AG04449 (cell line): ENCODE measurements at places on chromosomes 5 and 9.
A peak's percentile ranks its signal among the peaks of the same experiment; 100 is the strongest.

GRCh38 chr5:526456-527088 is 2.3 kb upstream of the SLC9A3 start:
- no peak for DNase-seq

DNA sequence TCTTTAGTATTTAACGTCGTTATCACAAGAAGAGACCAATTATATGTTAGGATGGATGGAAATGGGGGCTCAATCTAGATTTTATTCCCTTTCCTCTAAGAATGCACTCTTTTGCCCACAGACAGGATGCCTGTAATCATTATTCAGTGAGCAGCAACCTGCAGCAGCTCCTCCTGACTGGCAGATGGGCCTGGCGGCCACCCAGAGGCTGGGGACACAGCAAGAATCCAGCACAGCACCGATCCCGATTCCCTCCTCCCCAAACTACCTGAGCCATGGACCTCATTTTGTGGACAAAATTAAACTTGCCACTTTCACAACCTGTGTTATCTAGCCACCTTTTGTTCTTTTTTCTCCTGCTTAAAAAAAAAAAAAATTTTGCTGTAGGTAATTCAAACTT is 101.0 kb downstream of the USP20 start:
- DNase-seq = no peak

- no peak for DNase-seq
Measured at GRCh38 chr5:14665949-14666348, 1.4 kb downstream of the OTULIN start.

- no peak for DNase-seq
Measured at GRCh38 chr5:9858043-9858442, 227.9 kb upstream of the TAS2R1 start.

- no peak for DNase-seq
Measured at GRCh38 chr5:172999372-172999973, 15.9 kb downstream of the ATP6V0E1 start.

- DNase-seq = no peak
Measured at GRCh38 chr9:35842020-35842745, 13.2 kb downstream of the TMEM8B start.

DNA sequence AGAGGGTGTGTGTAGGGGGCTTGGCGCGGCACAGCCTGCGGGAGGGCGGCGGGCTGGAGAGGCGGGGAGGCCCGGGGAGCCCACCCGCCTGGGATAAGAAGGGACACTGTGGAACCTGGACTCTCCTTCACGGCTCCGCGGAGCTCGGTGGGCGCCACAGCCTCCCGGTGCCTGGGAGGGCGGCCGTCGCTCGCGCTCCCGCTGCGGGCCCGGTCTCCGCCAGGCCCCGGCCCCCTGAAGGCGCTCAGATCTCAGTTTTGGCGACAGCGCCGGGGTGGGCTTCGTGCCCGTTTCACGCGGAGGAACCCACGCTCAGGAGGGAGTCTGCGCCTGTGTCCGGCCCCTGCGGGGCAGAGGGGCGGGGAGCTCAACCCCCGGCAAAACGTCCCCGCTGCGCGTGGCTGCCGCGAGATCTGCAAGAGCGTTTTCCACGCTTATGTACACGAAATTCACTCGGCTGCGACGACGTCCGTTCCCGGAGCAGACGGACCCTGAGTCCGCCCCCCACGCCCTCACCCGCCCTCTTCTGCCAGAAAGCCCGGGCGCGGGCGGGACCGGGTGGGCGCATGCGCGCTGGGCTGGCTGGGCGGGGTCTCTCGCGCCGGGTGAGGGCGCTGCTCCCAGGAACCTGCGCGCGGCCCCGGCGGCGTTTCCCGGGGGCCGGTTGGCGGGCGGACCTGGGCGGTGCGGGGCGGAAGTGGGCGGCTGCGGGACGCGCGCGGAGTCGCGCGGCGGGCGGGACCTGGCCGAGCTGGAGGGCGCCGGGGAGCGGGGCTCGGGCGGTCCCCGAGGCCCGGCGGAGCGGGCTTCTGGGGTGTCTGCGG is at the start of gene NELFB:
Gene NELFB, plus strand, starts transcription at position 704 of the 824 bp plus-strand sequence.
- no peak for DNase-seq

- DNase-seq = no peak
Measured at GRCh38 chr9:37034305-37034937, 353 bp upstream of the PAX5 start.

GRCh38 chr5:158119961-158120723 is 261.2 kb upstream of the CLINT1 start:
- peak; percentile 36 for DNase-seq

GRCh38 chr5:136666970-136667620 is 301.8 kb upstream of the TRPC7 start:
- no peak for DNase-seq

DNA sequence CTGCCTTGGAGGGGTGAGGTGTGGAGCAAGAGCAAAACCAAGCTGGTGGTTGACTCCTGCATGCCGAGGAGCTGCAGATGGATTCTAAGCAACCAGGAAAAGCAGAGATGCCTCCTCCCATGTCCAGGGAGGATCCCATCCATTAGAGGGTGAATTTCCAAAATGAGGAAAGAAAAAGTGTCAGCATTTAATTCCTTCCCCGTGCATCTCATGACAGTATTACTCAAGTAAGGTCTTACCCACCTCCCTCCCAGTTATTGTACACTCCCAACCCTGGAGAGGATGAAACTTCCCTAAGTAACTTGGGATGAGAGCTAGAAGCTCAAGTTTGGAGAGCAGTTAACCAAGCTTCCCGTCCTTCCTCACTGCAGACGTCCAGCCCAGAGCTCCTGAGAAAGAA is 19.9 kb downstream of the C9orf152 start:
- DNase-seq = no peak

GRCh38 chr5:6950860-6951259 is 237.6 kb downstream of the TENT4A start:
- DNase-seq = no peak

GRCh38 chr5:143748516-143748915 is 63.4 kb upstream of the HMHB1 start:
- DNase-seq = no peak

GRCh38 chr9:14216612-14217194 is 97.2 kb downstream of the NFIB start:
- no peak for DNase-seq

GRCh38 chr5:122162100-122162638 is 32.8 kb downstream of the ZNF474 start:
- DNase-seq = no peak

- no peak for DNase-seq
Measured at GRCh38 chr9:99366621-99367020, 144.5 kb downstream of the SEC61B start.

DNA sequence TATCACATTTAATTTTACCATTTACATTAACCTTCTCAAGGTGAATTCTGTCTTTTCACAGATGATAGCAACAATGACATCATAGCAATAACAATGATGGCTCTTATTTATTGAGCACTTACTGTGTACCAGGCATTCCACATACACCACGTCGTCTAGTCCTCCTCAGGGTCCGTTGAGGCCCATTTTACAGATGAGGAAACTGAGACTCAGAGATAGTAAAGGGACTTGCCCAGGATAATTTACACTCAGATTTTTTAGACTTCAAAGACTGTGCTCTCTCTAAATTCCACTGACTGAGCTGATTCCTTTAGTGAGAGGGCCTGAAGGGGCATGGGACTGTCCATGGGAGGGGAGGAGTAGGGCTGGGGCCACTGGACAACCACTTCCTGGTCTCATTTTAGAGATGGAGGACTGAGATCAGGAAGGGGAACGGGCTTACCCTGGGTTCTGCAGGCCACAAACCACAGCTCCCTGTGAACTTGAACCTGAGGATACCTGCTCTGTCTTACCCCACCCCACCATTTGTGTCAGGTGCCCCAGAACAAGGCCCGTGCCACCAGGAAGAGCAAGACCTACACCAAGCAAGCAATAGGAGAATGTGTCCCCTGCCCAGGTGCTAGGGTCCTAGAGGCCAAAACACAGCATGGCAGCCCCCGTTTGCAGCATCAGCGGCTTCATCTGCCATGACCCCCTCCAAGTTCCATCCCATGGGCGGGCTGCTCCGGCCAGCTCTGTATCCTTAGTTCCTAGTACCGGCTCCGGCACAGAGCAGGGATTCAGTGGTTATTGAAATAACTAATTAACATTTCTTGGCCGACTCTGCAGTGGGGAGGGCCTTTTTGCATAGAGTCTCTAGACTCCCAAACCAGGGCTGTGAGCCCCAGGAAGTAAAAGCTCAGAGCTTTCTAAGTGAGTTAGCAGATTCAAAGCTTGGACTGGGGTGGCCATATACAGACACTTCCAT is 96.6 kb downstream of the RGS3 start:
- no peak for DNase-seq

GRCh38 chr5:168354397-168354796 is 63.0 kb downstream of the WWC1 start:
- no peak for DNase-seq

- DNase-seq = no peak
Measured at GRCh38 chr9:38084556-38084880, 15.5 kb upstream of the SHB start.

DNA sequence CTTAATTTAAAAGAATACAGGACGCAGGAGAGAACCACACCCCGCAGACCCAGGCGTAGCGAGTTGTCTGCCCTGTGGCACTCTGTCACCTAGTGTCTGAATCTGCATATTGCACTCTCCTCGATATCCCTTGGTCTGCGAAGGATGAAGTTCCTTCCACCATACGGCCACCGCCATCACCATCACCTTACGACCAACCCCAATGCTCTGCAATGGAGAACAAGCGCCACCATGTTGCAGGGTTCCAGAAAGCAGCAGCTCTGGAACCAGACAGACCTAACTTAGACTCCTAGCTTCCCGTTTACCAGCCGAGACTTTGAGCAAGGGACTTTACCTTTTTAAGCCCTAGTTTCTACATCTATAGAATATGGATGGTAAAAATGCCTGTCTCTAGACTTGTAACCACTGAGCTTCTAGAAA is 77.4 kb upstream of the DMRT1 start:
- no peak for DNase-seq

DNA sequence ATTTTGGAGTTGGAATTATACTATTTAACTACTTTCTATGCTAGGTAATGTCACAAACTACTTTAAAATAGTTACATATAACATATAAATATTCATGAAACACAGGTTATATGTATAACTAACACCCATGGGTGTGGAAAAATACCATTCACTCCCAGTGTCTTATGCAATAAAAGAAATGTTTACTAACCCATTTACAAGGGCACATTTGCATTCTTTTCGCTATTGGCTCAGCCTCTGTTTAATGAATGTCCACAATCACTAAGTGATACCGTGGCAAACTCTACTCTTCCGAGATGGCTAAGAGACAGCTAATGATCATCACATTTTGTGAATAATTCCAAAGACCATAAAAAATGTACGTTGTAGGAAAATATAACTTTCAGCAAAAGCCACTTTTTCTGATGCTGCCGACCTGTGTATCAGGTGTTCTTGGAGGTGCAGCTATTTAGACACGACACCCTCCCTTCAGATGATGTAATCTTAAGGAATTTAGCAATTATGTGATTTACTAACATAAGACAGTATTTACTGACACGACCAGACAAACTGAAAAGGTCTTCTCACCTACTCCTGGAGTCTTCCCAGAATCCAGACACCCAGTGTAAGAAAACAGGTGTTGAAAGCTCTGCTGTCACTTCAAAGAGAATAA is 121.7 kb upstream of the FAM120A start:
- no peak for DNase-seq

GRCh38 chr5:17314907-17315471 is 97.6 kb downstream of the BASP1 start:
- no peak for DNase-seq

- no peak for DNase-seq
Measured at GRCh38 chr9:36862206-36863145, 171.6 kb downstream of the PAX5 start.

DNA sequence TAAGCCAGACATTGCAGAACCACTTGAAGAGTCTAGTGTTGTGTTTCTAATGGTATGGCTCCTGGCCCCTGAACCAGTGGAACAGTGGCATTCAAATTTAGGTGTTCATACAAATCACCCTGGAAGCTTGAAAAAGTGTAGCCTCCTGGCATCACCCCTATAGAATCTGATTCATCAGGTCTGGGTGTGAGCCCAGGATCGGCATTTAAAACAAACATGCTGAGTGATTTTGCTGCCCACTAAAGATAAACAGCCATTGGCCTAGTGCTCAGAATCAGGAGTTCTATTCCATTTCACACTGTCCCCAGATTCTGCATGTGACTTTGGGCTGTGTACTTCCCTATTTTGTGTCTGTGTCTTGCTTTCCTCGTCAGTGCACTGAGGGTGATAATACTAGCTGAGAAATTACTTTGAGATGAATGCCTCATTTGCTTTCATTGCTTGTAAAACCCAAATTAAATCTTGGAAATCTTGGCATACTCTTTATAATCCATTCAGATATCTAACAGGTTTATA is 241.5 kb upstream of the CLINT1 start:
- DNase-seq = no peak

- DNase-seq = no peak
Measured at GRCh38 chr5:55624841-55625588, 87.1 kb downstream of the SLC38A9 start.

GRCh38 chr5:60066502-60066901 is 173.0 kb upstream of the PDE4D start:
- DNase-seq = peak; percentile 34

- DNase-seq = no peak
Measured at GRCh38 chr5:180396926-180397325, 43.8 kb upstream of the GFPT2 start.

DNA sequence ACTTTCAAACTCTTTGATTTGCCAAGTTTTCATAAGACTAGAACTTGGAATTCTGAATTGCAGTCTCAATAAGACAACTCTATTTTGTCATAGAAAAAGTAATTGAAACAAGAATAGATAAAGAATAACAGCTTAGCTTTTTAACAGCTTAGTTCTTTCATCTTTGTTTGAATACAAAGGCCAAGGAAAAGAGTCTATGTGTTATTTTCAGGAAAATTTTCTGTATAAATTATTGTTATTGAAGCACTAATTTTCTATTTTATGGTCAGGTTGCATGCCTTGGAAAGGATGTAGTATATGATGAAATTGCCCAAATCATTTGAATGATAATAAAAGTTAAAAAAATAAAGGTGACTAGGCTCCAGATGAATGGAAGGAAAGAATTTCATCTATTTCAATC is 25.2 kb upstream of the SPRY4 start:
- DNase-seq = no peak

DNA sequence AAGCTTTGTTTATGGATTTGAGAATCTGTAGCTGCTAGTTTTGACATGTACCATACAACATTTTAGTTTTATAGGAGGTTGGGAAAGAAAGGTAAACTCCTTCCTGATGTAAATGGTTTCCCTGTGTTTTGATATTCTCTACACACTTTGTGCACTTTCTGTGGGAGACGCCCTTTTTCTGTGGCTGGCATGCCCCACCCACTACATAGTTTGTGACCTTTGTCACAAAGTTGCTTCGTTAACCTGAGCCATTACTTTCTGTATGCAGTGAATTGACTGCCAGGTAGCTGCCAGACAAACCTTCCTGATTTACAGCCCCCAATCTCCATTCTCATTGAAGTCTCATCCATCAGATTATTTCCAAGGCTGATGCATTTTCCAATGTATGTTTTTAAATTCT is 90.6 kb downstream of the NLN start:
- DNase-seq = no peak

GRCh38 chr5:170151097-170151831 is 45.6 kb downstream of the FOXI1 start:
- DNase-seq = peak; percentile 16

GRCh38 chr9:124222918-124223720 is 34.6 kb upstream of the NEK6 start:
- no peak for DNase-seq

GRCh38 chr9:81103597-81104471 is 585.5 kb downstream of the TLE1 start:
- no peak for DNase-seq

GRCh38 chr5:127602481-127602880 is 46.4 kb upstream of the CTXN3 start:
- no peak for DNase-seq
